ENCODE measurements at places on chromosomes 7 and 10. TPM values are rescaled to one million over a fixed set of nuclear protein-coding genes. Genes with fewer than 3 reads are reported as not detected.

CTTNBP2 gene
- total RNA-seq = not detected

PKD2L1 gene
- total RNA-seq = not detected

ZNF746 gene
- total RNA-seq = 34.3 TPM

PDZD8 gene
- total RNA-seq = 48.6 TPM

ZCWPW1 gene
- total RNA-seq = 1.7 TPM

GPR22 gene
- under 0.01 TPM for total RNA-seq

NUTM2B gene
- 0.51 TPM for total RNA-seq

TET1 gene
- total RNA-seq = 1.8 TPM

IDI2 gene
- not detected for total RNA-seq

MEST gene
- total RNA-seq = 5.5 TPM

OPN1SW gene
- not detected for total RNA-seq

GBX1 gene
- total RNA-seq = not detected

Data from mammary epithelial cell (primary cell).